GM12892 (cell line): ENCODE measurements at places on chromosomes 16 and 17.

DNA sequence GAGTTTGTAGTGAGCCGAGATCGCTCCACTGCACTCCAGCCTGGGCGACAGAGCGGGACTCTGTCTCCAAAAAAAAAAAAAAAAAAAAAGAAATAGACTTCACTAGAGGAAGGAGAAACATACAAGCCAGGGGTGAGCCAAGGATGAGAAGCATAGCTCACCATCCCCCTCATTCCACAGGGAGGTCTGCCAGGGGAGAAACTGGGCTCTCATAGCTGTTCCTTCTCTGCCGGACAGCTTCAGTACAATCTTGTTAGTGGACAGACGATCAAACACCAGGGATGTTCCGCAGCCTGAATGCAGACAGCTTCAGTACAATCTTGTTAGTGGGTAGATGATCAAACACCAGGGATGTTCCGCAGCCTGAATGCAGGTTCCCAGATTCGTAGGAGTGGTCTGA lies 509.6 kb downstream of the CDH13 start:
- no peak for DNase-seq

DNA sequence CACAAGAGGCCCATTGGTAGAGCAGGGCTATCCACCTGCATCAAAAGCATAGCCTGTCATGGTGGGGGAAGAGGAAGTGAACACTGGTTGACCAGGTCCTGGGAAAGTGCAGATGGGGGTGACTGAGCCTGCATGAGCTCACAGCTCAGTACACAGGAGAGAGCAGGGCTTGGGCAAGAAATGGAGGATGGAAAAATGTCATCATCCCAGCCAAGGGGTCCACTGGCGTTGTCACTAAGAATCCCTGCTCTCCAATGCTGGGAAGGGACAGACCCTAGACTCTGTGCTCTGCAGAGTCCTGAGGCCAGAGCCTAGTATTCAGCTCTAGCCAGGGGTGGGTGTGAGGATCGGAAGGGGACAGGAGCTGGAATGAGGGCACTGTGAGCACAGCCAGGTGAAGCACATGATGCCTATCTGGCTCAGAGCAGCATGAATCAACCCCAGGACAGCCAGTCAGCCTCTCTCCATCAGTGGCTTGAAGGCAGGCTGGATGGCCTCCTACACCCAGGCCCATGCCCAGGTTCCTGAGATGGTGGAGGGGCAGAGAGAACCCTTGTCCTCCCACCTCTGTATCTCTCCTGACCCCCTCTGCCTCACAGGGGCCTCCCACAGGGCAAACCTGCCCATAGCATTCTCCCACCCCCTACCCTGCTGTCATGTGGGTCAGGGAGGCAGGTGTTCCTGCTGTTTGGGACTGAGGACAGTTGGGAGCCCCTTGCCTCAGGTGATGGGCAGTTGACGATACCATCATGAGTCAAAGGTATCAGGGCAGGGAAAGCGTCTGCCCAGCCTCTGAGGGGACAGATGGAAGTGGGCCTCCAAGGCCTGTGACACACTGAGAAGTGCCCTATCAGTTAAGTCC lies 13.8 kb upstream of the CTCF start:
- no peak for DNase-seq

DNA sequence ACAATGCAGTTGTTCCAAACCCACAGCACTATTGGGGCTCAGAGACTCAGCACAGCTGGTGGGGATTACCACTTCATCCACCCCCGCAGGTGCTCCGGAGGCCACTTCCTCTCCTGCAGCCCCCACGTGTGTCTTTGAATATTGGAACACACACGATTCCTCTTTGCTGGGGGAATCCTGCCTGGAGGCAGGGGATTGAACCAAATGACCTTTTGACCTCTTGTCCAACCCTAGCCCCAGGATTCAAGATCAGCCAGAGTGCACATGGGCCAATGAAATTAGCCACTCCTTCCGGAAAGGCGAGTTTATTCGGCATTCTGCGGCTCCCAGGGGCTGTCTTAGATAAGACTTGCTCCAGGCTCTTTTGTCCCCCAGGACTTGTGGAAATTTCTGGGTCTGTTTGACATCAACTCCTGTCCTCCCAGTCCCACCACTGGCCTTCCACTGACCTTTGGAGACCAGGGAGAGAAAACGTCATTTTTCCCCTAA lies 350.2 kb downstream of the FOXL1 start:
- no peak for DNase-seq

DNA sequence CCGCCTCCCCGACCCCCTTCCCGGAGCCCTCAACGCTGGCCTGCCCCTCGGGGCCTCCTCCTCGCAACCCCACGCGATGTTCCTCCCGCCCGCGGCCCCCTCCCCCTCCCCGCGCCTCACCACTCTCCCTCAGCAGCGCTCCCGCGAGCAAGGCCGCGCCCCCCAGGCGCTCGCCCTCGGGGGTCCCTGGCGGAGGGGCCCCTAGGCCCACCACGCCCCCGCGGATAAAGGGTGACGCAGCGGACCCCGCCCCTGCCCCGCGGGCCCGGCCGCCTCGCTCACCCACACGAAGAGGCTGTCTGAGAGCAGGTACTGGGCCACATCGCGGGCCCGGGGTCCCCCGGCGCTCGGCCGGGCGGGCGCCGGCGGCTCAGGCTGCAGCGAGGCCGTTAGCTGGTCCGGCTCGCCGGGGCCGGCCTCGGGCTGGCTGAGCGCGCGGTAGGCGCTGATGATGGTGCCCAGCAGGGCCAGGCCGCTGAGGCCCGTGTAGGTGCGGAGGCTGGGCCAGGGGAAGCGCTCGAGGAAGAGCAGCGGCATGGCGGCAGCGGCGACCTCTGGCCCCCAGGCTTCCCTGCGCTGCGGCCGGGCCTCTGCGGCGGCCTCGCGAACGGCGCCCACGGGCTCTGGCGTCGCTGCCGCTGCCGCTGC lies 430 bp downstream of the AMFR start:
- peak; percentile 21 for DNase-seq

DNA sequence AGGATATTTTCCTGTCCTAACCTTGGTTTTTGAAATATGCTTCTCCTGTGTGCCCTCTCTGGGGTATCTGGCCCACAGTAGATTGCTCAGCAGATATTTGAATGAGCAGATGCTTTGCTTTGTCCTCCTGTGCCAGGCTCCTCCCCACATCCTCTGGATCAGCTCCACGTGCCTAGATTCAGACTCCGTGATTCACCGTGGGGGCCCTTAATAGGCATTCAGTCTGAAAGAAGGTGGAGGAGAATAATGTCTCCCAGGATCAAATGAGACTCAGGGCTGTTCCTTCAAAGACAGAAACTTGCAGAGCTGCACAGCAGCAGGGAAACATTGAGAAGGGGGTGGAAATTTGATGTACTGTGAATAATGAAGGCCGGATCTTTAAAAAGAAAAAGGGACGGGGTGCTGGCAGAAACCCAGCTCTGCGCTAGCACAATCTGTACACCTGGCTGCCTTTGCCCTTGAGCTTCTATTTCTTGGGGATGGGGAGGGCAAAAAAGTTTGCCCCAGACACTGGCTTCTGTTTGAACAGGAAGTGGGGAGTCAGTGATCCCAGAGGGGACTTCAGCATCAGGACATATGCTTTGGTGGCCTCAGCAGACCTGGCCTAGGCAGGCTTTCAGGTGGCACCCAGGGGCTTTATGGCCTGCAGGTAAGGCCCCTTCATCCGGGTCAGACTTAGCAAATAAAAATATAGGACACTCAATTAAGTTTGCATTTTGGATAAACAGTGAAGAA lies 15.9 kb upstream of the SLC12A3 start:
- DNase-seq, result no peak

DNA sequence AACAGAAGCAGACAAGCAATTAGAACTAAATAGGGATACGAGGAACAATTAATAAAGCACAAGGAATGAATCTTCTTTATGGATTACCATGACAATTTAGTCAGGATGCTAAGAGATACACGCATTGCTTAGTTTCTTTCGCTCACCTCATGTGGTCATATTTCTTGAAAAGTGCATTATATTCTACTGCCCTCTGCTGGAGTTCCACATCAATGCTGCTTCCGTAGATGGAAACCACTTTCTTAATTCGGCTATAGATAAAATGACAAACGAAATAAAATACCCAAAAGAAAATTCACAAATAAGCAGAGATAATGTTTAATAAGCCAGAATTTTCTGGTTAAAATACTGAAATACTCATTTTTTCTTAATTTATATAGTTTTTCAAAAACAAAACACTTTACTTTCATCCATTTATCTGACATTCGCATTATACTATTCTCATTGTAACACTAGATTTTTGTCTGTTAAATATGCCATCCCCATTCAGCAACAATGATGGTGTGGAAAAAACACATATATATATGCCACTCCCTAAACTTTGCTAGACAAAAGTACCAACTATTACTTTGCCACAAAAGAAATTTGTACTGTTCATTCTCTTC lies 22.0 kb upstream of the PHLPP2 start:
- peak; percentile 19 for DNase-seq

- DNase-seq, result no peak
Observed at GRCh38 chr17:76404256-76404655, 19.8 kb downstream of the SPHK1 start.

GRCh38 chr16:89363621-89364393 lies 126.6 kb downstream of the ANKRD11 start:
- DNase-seq, result no peak

DNA sequence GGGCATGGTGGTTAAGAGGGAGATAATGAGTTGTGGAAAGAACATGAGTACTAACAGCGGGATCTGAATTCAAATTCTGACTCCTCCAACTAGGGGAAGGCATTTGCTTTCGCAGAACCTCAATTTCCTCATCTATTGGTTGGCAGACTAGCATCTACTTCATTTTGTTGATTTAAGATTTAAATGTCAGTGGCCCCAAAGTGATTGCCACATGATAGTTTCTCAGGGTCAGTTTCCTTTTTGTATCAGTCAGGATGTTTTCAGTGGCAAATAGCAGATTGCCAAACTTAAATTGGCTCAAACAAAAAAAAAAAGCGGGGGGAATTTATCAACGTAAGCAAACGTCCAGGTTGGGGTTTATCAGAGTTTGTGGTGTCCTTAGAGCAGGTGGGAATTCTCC lies 25.1 kb upstream of the NOS2 start:
- no peak for DNase-seq

DNA sequence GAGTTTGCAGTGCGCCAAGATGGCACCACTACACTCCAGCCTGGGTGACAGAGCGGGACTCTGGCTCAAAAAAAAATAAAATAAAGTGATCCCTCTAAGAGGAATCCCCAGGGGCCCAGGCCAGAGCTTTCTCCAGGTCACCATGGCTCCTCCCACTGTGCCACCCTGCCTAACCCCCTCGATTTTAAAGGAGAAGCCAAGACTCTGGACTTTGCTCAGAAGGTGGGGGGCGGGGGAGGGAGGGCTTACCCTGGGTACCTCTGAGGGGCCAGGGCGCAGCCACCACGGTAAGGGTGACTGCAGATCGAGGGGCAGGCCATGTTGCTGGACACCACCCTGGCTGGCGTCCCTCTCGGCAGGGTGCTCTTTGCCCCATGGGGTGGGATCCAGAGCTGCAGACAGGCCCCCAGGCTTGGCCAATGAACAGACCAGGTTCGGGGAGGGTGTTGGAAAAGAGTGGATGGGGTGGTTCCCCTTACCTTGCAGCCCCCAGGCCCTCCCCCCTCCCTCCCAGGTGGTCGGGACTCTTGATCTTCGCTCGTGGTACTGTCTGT lies 455 bp upstream of the GRB7 start:
- DNase-seq, result no peak

DNA sequence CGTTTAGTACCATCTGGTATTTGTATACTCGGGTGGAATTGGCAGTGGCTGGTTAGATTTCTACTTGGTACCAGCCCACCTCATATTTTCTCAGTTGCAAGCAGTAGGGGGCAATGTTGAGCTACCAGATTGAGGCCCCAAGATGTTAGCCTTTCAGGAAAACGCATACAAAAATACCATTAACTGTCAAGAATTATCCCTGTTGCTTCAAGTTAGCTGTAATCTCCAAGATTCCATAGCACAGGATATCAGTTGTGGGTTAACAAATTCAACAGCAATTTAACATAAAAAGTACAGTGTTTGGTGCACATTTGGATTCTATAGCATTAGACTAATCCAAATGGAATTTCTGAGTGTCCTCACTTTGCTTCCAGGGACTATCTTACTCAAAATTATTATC lies 188.2 kb downstream of the FTO start:
- no peak for DNase-seq

DNA sequence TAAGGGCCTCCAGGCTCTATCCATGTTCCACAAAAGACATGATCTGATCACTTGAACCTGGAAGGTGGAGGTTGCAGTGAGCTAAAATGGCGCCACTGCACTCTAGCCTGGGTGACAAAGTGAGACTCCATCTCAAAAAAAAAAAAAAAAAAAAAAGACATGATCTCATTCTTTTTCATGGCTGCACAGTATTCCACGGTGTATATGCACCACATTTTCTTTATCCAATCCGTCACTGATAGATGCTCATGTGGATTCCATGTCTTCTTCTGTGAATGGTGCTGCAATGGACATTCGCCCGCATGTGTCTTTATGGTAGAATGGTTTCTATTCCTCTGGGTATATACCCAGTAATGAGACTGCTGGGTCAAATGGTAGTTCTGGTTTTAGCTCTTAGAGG lies 124.4 kb downstream of the ANKRD11 start:
- no peak for DNase-seq

GRCh38 chr16:89863741-89864526 lies 9.5 kb upstream of the TCF25 start:
- DNase-seq, result peak; percentile 58

- no peak for DNase-seq
Observed at GRCh38 chr17:907725-908124, 71.9 kb downstream of the NXN start.

GRCh38 chr16:66278111-66278531 lies 88.4 kb upstream of the CDH5 start:
- no peak for DNase-seq

DNA sequence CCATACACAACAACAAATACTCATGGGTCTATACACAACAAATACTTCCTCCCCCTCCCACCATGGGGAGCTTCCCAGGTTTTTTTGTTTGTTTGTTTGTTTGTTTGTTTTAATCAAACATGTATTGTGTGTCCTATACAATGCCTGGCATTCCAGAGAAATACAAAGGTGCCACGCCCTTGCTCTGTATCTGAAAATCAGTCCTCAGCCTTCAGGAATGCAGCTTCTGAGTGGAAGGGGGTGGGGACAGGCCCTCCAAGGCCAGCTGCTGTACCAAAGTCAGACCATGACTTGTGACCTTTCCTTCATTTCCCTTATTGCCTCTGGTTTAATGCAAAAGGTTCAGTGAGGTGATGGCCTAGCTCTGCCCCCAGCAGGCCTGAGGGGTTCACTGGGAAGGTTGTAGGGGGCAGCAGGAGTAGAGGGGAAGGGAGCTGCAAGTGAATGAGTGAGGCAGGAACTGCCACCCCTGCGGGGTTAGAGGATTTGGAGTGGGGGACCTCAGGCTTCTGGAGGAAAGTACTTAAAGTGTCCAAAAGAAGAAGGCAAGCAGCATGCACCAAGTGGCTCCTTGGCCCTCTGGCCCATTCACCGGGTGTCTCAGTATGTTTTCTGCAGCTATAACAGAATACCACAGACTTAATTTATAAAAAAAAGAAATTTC lies 105.2 kb downstream of the CLEC16A start:
- DNase-seq, result no peak
